ENCODE measurements at places on chromosomes 6 and 20.
A peak's percentile ranks its signal among the peaks of the same experiment; 100 is the strongest.

- DNase-seq, result no peak
These were observed 24.4 kb downstream of the TBC1D32 start for GRCh38 chr6:121309768-121310469.

GRCh38 chr6:21080221-21080620 is 513.3 kb upstream of the SOX4 start:
- no peak for DNase-seq

GRCh38 chr6:46606338-46606737 is 46.3 kb downstream of the CYP39A1 start:
- peak; percentile 60 for DNase-seq

GRCh38 chr20:38800882-38801281 is 4.6 kb upstream of the PPP1R16B start:
- DNase-seq, result no peak

GRCh38 chr6:158500016-158500735 is 59.7 kb upstream of the TMEM181 start:
- DNase-seq, result no peak

GRCh38 chr6:161434921-161435747 is 161.3 kb upstream of the AGPAT4 start:
- no peak for DNase-seq

GRCh38 chr6:125253881-125254280 is 47.9 kb downstream of the HDDC2 start:
- DNase-seq, result no peak

DNA sequence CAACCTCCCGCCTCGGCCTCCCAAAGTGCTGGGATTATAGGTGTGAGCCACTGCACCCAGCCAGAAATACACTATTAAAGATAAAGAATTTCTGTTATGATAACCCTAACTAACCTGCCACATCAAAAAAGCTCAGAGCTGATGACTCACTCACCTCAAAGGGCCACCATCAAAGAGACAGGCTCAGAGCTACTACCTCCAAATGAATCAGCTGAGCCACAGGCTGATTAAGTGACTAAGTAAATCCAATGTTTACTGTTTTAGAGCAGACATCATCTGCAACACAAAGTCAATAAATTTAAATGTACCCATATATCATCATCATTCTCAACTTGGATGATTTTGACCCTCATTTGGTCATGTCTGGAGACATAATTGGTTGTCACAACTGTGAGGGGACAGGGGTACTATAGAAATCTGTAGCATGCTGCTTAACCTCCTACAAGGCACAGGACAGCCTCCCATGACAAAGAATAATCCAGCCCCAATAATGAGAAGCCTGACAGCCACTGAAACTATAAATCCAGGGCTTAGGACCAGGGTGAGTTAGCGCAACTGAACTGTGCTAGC is 106.5 kb downstream of the ATP9A start:
- no peak for DNase-seq

DNA sequence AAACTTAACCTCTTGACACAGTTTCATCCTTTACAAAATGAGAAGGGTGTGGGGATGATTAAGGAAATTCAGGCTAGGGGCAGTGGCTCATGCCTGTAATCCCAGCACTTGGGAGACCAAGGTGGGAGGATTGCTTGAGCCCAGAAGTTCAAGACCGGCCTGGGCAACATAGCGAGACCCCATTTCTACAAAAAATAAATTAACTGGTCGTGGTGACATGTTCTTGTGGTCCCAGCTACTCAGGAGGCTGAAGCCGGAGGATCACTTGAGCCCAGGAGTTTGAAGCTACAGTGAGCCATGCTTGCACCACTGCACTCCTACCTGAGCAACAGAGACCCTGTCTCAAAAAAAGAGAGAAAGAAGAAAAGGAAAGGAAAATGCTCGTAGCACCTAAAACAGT is 9.0 kb downstream of the ZSWIM3 start:
- no peak for DNase-seq

DNA sequence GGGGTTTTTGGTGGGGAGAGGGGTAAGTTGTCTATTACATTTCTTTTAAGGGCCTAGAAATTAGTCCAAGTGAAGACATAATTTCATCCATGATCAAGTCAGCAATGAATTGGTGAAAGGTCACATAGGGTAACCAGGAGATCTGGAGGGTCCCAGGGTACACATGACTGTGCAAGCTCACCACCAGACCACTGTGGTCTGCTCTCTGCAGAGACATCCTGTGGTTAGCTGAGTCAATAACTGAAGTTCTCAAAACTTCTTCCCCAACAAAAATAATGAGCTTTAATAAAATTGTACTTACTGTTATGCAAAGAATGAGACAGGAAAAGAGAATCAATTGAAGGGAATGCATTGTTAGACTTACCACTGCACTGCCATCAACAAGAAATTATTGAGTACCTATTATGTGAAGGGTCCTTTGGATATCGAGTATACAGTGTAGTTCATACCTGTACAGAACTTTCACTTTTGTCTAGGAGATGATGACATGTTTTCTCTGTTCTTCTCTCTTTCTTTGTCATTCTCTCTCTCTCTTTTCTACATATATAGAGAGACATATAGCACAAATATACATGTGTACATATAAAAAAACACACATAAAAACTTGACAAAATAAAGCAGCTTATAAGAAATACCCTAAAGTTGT is 209.8 kb downstream of the GJA1 start:
- DNase-seq, result no peak

- DNase-seq, result no peak
These were observed 6.6 kb downstream of the PLCB4 start for GRCh38 chr20:9075264-9076095.

GRCh38 chr6:11423072-11423471 is 114.5 kb upstream of the TMEM170B start:
- DNase-seq, result no peak

DNA sequence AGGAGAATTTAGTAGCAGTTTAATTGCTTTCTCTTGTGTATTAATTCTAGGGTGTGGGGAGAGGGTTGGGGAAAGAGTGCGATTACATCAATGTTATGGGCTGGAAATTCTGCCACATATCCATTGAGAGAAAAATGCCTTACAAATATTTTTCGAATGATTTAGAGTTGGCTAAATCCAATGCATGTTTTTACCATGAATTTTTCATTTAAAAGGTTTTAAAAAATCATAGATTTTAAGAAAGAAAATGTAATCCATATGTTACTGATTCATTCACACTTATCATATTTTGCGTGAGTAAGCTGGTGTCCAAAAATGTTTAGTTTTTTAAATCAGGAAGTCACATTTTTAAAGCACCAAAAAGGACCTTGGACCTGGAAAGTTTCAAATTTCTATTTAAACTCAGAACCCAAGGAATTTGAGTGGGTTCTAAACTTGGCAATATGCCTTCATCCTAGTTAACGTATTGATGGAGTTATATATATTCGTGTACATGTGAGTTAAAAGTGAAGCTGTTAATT is 627.4 kb upstream of the CITED2 start:
- DNase-seq, result no peak

GRCh38 chr20:54432966-54433365 is 42.4 kb upstream of the DOK5 start:
- no peak for DNase-seq

DNA sequence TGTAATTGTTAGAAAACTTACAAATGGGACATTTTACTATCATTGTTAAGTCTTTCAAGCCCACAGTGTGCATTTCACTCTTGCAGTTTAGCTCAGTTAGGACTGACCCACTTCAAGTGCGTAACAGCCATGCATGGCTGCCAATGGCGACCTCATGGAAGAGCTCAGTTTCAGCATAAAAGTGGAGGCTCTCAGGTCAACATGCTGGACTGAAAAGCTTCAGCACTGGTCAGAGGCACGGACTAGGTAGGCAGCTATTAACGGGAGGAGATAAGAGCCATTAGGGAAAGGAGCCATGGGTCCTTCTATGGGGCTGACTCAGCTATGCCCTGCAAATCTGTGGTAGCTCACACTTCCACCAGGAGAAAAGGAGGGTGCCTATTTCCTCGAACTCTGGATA is 101.8 kb downstream of the TTLL2 start:
- DNase-seq, result no peak

DNA sequence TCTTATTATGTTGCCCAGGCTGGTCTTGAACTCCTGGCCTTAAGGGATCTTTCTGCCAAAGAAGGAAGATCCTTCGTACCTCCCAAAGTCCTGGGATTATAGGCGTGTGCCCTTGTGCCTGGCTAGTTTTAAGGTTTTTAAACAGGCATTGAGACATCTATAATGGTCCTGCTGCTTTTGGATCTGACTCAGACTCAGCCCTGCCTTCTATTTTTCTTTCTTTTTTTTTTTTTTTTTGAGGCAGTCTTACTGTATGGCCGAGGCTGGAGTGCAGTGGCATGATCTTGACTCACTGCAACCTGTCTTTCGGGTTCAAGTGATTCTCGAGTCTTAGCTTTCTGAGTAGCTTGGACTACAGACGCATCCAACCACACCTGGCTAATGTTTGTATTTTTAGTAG is 73.7 kb downstream of the PHF20 start:
- DNase-seq, result no peak

GRCh38 chr6:34674268-34674639 is 22.3 kb downstream of the ILRUN start:
- DNase-seq, result no peak

DNA sequence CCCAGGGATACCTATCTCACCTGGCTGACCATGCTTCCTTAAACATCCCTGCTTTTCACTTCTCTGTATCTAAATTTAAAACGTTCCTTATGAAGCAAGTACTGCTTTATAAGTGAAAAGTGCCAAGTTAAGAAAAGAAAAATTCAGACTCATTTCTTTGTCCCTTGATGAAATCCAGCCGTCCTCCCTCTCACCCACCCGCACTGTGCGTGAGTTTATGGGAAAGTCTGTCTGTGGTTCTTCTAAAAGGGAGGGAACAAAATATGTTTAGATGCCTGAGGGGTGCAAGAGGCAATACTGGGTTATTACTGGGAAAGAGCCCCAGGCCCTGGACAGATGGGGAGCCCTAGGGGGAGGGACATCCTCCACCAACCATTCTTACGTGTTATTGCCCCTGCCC is 31.2 kb downstream of the SPDEF start:
- no peak for DNase-seq

GRCh38 chr6:79186564-79186963 is 47.9 kb downstream of the HMGN3 start:
- no peak for DNase-seq

DNA sequence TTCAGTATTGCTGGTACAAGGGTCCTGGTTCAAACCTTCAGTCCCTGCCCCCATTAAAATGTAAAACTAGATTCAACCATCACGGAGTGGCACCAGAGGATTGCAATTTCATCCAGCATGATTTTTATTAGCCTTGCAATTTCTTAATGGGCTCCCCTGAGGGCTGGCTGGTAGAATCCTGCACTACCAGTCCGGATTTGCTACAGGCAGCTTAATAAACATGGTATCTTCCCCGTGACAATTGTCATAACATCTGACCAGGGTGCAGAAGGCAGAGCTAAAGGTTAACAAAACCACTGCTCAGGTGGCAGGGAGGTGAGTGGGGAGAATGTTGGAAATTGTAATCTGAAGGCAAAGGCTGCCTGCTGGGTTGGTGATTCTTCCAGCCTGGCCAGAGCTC is 94.5 kb downstream of the PKHD1 start:
- no peak for DNase-seq

DNA sequence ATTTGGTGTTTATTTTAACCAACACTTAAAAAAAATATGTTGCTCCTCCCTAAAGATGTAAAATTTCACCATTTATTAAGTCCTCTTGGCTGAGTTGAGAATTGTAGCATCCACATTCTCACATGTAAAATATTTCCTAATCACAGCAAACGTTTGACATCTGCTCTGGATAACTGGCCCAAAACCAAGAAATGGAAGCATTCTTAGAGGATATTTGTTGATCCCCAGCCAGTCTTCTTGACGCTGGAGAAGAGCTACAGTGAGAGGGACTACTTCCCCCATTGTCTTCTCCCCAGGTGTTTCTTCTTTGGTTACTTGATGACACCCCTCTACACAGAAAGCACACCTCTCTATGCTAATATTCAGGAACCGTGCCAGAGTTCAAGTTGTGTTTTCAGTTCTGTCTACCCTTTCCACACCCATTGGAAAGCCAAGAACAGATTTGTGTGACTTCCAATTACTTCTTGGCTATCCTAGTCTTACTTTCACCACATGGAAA is 454.5 kb upstream of the JAG1 start:
- DNase-seq, result no peak

DNA sequence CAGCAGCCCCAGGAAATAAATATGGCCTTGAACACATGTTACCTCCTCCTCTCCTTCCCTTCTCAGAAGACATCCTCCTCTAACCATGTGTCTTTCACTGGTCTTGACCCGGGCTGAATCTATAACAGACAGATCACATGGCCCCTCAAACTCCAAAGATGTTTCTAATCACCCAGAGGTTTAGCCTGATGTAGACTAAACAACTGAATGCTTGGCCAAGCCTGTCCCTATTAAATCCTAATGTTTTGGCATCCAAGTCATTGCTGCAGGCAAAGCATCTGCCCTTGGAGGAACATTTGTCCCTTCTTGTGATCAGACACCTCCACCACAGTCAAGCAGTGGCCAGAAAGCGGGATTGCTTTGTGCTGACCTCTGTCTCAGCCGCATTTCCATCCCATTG is 65.5 kb downstream of the ANKRD60 start:
- no peak for DNase-seq

GRCh38 chr6:21188505-21189223 is 404.9 kb upstream of the SOX4 start:
- DNase-seq, result peak; percentile 51

GRCh38 chr6:33075568-33076405 is at the start of gene HLA-DPB1:
Gene HLA-DPB1 (plus strand): TSS chr6:33075990. CDS start chr6:33076042, 52 bp downstream.
- DNase-seq, result no peak

Measured in COR-L47 (cell line).